NCI-H526 (cell line): ENCODE measurements at places on chromosomes 1 and 21.

DNA sequence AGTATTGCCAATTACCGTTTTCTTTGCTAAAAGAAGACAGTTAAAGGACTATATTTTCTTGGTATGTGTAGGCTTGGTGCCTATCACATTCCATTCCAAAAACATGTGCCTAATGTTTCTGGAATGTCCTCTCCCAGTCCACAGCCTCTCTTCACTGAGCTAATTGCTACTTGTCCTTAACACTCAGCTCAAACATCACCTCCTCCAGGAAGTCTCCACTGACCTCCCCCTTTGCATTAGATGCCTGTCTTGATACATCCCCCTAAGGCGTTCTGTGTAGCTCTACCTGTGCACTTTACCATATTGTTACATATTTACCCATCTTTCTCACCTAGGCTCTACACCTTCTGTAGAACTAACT is 195.6 kb upstream of the CAMK1G start:
- no peak for DNase-seq

DNA sequence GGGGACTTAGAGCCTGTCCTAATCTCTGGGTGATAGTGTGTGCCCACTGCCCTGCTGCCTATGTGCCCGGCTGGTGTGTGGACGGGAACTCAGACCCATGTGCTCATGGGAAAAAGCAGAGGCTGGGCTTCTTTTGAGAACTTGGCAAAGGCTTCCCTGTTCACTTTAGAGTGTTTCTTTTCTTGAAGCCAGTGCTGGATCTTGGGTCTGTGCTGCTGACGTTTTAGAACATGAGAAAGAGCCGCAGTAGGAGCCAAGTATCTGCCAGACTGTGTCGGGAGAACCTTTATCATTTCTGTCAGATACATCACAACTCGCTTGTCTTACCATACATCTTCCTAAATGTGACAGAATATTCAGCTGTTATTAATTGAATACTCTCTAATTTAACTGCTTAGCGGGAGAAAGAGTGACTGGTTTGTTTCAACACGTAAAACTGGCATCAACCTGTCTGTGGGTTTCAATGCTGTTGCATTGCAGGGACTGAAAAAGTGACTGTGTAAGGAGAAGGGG is 195.2 kb downstream of the PBX1 start:
- no peak for DNase-seq

- DNase-seq = no peak
Measured at GRCh38 chr1:11730429-11730891, 5.5 kb upstream of the AGTRAP start.

DNA sequence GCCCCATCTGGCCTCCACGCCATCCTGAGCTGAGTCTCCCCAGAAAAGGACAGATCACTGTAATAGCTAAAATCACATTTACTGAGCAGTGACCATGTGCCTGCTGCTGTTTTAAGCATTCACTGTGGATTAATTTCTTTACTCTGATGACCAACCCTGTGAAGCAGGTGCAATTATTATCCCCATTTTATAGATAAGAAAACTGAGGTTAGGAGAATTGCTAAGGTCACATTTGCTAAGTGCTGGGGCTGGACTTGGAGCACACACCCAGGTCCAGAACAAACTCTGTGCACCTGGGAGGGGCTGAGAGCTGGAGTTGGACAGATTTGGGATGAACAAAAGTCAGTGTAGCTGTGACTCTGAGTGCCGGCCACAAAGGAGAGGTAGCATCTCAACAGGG is 58.0 kb downstream of the SDC3 start:
- no peak for DNase-seq
